Prostate gland (tissue), 2 donors: ENCODE measurements at places on chromosomes 5 and 9.

DNA sequence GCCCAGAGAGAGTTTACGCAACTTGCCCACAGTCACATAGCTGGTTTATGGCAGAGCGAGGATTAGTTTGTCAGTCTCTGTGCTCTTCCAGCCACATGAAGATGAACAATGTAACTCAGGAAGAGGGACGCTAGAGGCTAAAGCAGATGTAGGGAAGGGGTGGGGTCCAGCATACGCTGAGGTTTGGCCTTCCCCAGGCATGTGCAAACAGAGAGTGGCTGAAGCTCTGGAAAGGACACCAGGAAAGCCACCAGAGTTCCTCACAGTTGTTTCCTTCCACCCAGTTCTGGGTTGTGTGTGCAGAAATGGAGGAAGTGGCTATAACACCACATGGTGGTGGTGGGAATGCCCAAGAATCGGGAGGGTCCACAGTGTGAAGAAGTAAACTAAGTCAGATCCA is 60.0 kb downstream of the SNX18 start:
- no peak overlapping the region for H3K27ac ChIP-seq
- peaks cover 4% of the 10 kb centered on the region for H3K4me1 ChIP-seq

DNA sequence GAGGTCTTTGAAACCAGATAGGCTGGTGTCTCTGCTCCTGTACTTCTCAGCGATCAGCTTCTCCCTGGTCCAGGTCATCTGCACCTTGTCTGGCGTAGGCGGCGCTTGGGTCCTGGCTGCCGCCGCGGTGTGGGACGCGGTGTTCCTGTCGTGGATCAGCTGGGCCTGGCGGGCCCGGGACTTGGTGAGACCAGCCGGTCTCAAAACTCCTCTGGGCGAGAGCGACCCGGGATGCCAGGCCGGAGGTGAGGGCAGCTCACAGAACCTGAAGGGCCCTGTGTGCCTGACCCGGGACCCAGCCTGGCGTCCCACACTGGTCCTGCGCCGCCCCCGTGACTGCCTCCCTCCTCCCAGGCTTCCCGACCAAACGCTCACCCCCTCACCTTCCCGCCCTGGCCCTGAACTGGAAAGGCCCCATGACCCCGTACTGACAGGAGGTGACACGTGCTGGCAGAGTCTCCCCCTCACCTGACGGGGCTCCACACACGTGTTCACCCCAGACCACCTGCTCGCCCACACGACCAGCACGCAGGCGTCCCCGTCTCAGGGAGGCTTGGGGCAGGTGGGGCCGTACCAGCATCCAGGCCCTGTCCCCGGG is 49.0 kb downstream of the NKD2 start:
- DNase-seq = no peak
- no peak overlapping the region for H3K27ac ChIP-seq
- H3K36me3 ChIP-seq = no peaks in the 10 kb centered on the region
- H3K27me3 ChIP-seq = no peaks in the 10 kb centered on the region
- no peaks in the 10 kb centered on the region for H3K4me1 ChIP-seq
- H3K4me3 ChIP-seq = no peak overlapping the region

- no peaks in the 10 kb centered on the region for H3K36me3 ChIP-seq
- H3K4me1 ChIP-seq = no peaks in the 10 kb centered on the region
- no peaks in the 10 kb centered on the region for H3K27me3 ChIP-seq
- H3K4me3 ChIP-seq = no peak overlapping the region
- DNase-seq = no peak
- no peak overlapping the region for H3K27ac ChIP-seq
Observed at GRCh38 chr9:68685770-68686169, 19.3 kb upstream of the PIP5K1B start.

DNA sequence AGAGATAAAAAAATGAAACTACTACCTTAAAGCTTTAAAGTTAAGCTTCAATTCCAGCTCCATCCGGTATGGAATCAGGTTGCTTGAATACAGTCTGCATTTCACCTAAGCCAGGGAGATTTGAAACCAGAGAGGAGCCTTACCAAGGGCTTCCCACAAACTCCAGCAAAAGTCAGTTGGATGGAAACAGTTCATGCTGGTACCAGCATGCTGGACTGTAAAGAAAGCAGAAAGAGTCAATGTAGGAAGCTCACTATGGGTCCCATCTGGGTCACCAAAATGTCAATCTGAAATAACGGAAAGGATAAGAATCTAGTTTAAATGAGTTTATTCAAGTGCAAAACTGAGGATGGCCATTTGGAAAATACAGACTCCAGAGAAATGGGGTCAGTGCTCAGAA is 65.3 kb downstream of the CDO1 start:
- H3K36me3 ChIP-seq = no peaks in the 10 kb centered on the region
- no peaks in the 10 kb centered on the region for H3K27me3 ChIP-seq

- H3K27ac ChIP-seq = no peak overlapping the region
- no peak for DNase-seq
- no peaks in the 10 kb centered on the region for H3K36me3 ChIP-seq
Observed at GRCh38 chr9:8514760-8515159, 715.2 kb upstream of the DMAC1 start.

GRCh38 chr5:88188458-88189132 is 80.0 kb downstream of the TMEM161B start:
- H3K36me3 ChIP-seq = no peaks in the 10 kb centered on the region
- H3K27me3 ChIP-seq = no peaks in the 10 kb centered on the region
- no peaks in the 10 kb centered on the region for H3K4me1 ChIP-seq
- DNase-seq = no peak
- H3K4me3 ChIP-seq = no peak overlapping the region

- no peaks in the 10 kb centered on the region for H3K27me3 ChIP-seq
- DNase-seq = no peak
- no peak overlapping the region for H3K27ac ChIP-seq
- H3K36me3 ChIP-seq = no peaks in the 10 kb centered on the region
- no peaks in the 10 kb centered on the region for H3K4me1 ChIP-seq
- no peak overlapping the region for H3K4me3 ChIP-seq
Observed at GRCh38 chr9:80025131-80025530, 453.4 kb downstream of the TLE4 start.

GRCh38 chr9:73411494-73411893 is 259.8 kb downstream of the ANXA1 start:
- no peaks in the 10 kb centered on the region for H3K36me3 ChIP-seq
- no peak overlapping the region for H3K27ac ChIP-seq
- no peak for DNase-seq
- no peak overlapping the region for H3K4me3 ChIP-seq

GRCh38 chr5:159475026-159475425 is 144.7 kb upstream of the IL12B start:
- H3K27ac ChIP-seq = no peak overlapping the region
- no peak overlapping the region for H3K4me3 ChIP-seq
- H3K36me3 ChIP-seq = no peaks in the 10 kb centered on the region
- no peaks in the 10 kb centered on the region for H3K4me1 ChIP-seq
- H3K27me3 ChIP-seq = no peaks in the 10 kb centered on the region
- DNase-seq = no peak

DNA sequence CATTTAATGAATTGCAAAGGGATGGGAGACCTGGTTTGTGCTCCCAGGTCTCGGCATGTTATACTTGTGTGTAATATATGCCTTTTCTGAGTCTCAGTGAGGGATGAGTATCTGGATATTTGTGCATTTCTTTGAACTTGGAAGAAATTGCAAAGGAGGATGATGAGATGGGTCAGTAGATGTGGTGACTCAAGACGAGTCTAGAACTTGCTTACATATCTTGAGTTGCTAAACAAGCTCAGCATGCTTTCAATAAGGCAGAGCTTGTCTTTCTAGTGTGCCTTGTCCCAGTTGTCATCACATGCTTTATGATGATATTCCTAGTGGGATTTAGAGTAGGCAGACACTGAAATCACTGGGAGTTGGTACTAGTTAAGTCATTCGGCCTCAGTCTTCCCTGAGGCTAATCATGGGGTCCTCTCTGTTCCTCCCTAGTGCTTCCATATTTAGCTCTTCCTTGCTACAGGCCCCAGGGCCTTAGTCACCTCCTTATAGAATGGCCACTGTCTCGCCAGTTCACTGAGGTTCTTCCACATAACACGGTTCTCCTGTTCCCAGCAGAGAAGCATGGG is 222.3 kb downstream of the ARRDC3 start:
- H3K27me3 ChIP-seq = no peaks in the 10 kb centered on the region
- no peak overlapping the region for H3K27ac ChIP-seq
- no peak overlapping the region for H3K4me3 ChIP-seq

GRCh38 chr9:137811283-137811870 is 66.2 kb upstream of the CACNA1B start:
- H3K27me3 ChIP-seq = no peaks in the 10 kb centered on the region
- H3K36me3 ChIP-seq = peaks cover 17% of the 10 kb centered on the region
- no peak for DNase-seq
- H3K4me3 ChIP-seq = no peak overlapping the region

DNA sequence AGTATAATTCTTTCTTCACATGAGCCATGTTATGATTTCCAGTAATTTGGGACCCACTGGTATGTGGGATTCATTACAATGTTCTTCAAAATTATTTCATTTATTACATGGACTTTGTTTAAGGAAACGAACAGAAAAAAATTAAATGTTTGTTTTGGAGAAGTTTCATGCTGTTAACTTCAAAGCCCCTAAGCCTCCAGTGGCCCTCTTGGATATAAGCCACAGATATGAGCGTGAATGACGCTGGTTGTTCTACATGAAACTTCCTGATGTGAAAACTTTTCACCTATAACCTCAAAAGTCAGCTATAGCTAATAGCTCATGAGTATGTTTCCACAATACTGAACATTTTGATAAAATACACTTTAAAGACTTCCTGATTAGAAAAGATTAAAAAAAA is 334.2 kb downstream of the PDE4D start:
- no peak overlapping the region for H3K4me3 ChIP-seq
- H3K36me3 ChIP-seq = no peaks in the 10 kb centered on the region
- no peaks in the 10 kb centered on the region for H3K4me1 ChIP-seq
- H3K27me3 ChIP-seq = no peaks in the 10 kb centered on the region

GRCh38 chr9:109861499-109861898 is 81.5 kb downstream of the PALM2AKAP2 start:
- H3K4me1 ChIP-seq = no peaks in the 10 kb centered on the region
- no peaks in the 10 kb centered on the region for H3K36me3 ChIP-seq
- H3K4me3 ChIP-seq = no peak overlapping the region

DNA sequence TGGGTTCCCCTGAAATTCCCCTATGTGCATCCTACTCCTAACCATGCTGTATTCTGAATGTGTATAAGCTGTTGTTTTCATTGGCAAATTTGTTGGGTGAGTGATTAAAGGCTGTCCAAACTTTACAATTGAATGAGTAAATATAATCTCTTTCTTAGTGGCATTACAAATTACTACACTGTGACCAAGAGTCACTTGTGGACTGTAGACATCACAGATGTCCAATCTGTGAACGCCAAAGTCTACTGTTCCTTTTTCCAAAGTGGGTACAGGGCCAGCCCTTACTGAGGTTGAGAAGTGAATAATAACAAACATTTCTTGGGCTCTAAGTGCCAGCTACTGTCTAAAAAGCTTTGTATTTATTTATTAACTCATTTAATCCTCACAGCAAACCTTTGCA is 29.7 kb downstream of the MTMR12 start:
- no peaks in the 10 kb centered on the region for H3K27me3 ChIP-seq
- no peaks in the 10 kb centered on the region for H3K4me1 ChIP-seq
- DNase-seq = no peak
- no peaks in the 10 kb centered on the region for H3K36me3 ChIP-seq

GRCh38 chr9:69380811-69381210 is 55.8 kb downstream of the ENTREP1 start:
- no peak for DNase-seq
- no peaks in the 10 kb centered on the region for H3K36me3 ChIP-seq
- no peaks in the 10 kb centered on the region for H3K4me1 ChIP-seq
- H3K4me3 ChIP-seq = no peak overlapping the region
- no peaks in the 10 kb centered on the region for H3K27me3 ChIP-seq
- no peak overlapping the region for H3K27ac ChIP-seq

- H3K4me3 ChIP-seq = no peak overlapping the region
- H3K27ac ChIP-seq = no peak overlapping the region
- H3K36me3 ChIP-seq = no peaks in the 10 kb centered on the region
- no peaks in the 10 kb centered on the region for H3K27me3 ChIP-seq
- H3K4me1 ChIP-seq = no peaks in the 10 kb centered on the region
Observed at GRCh38 chr5:176474476-176474875, 26.3 kb downstream of the FAF2 start.

- no peaks in the 10 kb centered on the region for H3K27me3 ChIP-seq
- no peaks in the 10 kb centered on the region for H3K4me1 ChIP-seq
- H3K4me3 ChIP-seq = no peak overlapping the region
- H3K36me3 ChIP-seq = no peaks in the 10 kb centered on the region
Observed at GRCh38 chr9:9719373-9720112, 893.3 kb downstream of the PTPRD start.

DNA sequence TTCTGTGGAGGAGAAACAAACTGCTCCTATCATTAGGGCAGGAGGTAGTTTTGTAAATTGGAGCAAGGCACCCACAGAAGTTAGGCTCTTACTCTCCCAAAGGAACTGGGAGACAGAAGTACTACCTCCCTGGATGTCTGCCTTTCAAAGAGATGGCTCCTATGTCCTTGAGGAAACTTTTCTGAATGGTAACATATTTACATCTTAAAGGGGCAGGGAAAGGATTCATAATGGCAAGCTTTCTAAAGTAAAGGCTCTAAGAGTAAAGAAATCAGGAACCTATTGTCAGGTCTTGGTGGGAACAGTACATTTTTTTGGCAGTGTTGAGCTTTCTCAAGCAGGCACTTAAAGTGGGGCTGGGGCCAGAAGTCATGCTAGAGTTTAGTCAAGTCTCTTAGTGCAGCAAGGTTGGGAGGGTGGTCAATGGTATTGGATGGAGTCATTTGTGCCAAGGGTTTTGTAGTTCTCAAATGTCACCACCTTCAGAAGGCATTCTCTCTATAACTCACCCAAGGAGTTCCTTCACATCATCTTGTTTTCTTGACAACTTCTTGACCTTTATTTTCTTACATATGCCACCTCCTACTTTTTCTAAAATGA is 26.3 kb upstream of the NDFIP1 start:
- H3K4me3 ChIP-seq = no peak overlapping the region
- no peak overlapping the region for H3K27ac ChIP-seq
- DNase-seq = no peak
- no peaks in the 10 kb centered on the region for H3K4me1 ChIP-seq
- no peaks in the 10 kb centered on the region for H3K27me3 ChIP-seq

GRCh38 chr5:67265951-67266350 is 69.4 kb upstream of the CD180 start:
- H3K36me3 ChIP-seq = no peaks in the 10 kb centered on the region
- H3K27me3 ChIP-seq = no peaks in the 10 kb centered on the region
- DNase-seq = no peak
- H3K27ac ChIP-seq = no peak overlapping the region
- no peak overlapping the region for H3K4me3 ChIP-seq

- no peak overlapping the region for H3K27ac ChIP-seq
- H3K36me3 ChIP-seq = no peaks in the 10 kb centered on the region
- no peak overlapping the region for H3K4me3 ChIP-seq
Observed at GRCh38 chr5:134029156-134029555, 24.4 kb upstream of the VDAC1 start.

DNA sequence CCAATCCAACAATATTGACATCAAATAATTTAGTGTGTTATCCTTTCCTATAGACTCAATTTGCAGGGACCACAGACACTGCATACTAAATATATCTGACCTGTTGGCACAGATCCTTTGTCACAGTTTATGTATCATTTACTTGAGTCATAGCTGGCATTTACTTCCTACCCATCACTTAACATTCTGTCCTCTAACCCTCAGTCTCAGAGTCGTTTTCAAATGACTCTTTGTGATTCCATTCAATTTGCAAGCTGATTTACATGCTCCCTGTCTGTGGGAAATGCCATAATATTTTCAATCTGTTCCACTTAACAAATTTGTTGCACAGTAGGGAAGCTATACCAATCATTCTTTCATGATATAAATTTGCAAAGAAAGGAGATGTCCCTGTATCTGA is 265.7 kb upstream of the EDIL3 start:
- H3K4me3 ChIP-seq = no peak overlapping the region
- H3K36me3 ChIP-seq = no peaks in the 10 kb centered on the region
- H3K27me3 ChIP-seq = no peaks in the 10 kb centered on the region
- no peak for DNase-seq

GRCh38 chr5:6780802-6781391 is 67.7 kb downstream of the TENT4A start:
- H3K27me3 ChIP-seq = no peaks in the 10 kb centered on the region
- DNase-seq = no peak
- H3K27ac ChIP-seq = no peak overlapping the region
- no peaks in the 10 kb centered on the region for H3K4me1 ChIP-seq
- no peaks in the 10 kb centered on the region for H3K36me3 ChIP-seq
